Activated naive CD4-positive, alpha-beta T cell treated with anti-CD3 and anti-CD28 coated beads, Interleukin-2, amount 50 U/mL, for 72 hours (primary cell): ENCODE measurements at places on chromosomes 13 and 19.

DNA sequence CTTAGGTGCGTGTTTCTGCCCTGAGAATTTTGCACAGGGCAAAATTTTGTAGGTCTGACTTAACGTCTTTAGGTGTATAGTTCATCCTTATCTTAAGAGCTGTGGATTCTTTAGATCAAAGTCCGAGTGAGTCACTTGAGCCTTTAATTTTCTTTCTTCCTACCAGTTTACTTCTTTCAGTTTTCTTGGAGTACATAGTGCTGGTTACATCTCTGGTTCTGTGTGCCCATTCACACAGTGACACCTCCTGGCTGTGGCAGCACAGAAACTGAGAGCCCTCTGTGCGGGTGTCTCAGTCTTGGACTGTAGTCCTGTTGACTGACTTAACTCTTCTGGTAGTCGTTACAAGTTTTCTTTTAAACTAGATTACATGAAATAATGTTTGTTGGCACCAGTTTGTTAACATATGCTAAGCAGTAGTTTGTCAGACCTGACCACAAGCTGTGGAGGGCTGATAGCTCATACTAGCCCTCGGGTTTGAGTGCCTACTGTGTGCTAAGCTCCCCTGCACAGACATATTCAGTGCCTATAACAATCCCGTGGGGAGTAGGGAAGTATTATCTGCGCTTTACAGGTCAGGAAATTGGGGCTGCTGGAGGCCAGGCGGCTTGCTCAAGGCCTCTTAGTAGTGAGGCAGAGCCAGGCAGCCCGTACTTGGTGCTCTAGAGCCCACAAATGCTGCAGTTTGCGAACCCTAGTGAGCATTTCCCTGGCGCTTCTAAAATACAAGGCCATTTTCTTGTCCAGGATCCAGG lies 1.6 kb downstream of the GATAD2A start:
- peak; percentile 44 for DNase-seq

GRCh38 chr19:7843521-7843920 lies 13.5 kb downstream of the EVI5L start:
- no peak for DNase-seq

GRCh38 chr13:102847272-102848234 lies 1.7 kb downstream of the ERCC5 start:
- DNase-seq = no peak

GRCh38 chr13:36405151-36405550 lies 27.1 kb upstream of the CCNA1 start:
- DNase-seq = no peak
